ENCODE measurements at places on chromosomes 6 and 20.

- no peak for DNase-seq
These were observed 22.5 kb upstream of the C6orf58 start for GRCh38 chr6:127554435-127555006.

- no peak for DNase-seq
These were observed 115.1 kb upstream of the LAMP5 start for GRCh38 chr20:9399322-9399721.

- no peak for DNase-seq
These were observed 24.5 kb downstream of the SRSF3 start for GRCh38 chr6:36618366-36619355.

- no peak for DNase-seq
These were observed 812 bp downstream of the MYMX start for GRCh38 chr6:44217332-44218143.

DNA sequence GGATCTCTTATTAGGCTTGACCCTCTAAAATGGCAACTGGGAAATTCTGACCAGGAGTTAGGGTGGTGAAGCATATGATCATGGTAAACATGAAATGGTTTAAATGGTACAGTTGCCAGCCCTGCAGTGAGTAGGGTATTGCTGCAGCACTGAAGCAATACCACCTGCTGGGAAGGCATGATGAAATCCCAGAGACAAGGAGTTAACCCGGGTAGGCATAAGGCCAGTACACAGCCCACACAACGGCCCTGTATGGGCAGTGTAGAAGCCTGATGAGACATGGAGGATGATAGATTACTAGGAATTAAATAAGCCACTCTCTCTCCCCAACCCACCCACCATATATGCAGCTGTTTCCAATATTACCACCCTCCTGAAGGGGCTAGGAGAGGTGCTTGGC lies 197.4 kb upstream of the MOCS1 start:
- DNase-seq, result no peak

DNA sequence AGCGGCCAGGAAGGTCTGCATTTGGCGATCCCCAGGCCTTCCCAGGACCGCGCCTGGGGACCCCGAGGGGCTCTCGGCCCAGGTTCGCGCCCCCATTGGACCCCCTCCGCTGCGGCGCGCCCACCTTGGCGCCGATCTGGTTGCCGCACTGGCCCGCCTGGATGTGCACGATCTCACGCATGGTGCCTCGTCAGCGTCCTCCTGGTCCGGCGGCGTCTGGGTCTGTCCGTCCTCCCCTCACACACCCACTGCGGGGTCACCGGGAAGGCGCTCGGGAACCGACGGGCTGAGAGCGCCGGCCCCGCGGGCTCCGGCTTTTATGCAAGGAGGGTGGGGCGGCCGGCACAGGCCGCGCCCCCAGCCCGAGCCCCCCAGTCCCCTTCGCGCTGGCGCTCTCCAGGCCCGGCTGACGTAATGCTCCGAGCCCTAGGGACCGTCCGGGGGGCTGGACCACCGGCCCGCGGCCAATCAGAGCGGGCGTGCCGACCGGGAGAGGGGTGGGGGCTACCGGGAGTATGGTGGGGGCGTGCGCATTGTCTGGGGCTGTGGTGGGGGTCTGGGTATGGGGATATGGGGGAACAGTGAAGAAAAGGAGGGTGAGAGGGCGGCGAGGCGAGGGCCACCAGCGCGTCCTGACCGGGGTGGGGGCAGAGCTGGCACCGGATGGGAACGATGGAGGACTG lies at the start of gene TUBB2B:
TSS of gene TUBB2B (minus strand) at position 291 of the 683 bp plus-strand sequence. CDS start at position 181, 110 bp downstream.
- DNase-seq, result peak; percentile 3

DNA sequence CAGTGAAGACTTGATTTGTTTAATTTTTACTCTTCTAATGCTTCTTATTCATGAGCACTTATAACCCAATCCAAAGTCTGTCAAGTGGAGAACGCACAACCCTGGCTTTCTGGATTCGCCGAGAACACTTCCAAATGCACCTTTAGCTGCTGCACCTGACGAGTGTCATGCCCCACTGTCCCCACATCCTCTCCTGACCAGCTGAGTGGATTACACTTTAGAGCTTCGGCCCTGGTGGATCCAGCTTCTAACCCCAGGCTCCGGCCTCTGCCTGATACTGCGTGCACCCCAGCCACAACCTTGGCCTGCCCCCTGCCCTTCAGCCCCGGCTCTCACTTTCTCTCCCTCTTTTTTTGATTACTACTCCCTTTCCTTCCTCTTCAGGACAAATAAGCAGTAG lies 258.8 kb downstream of the TMEM242 start:
- no peak for DNase-seq

- DNase-seq, result no peak
These were observed 50.5 kb downstream of the SOBP start for GRCh38 chr6:107540465-107540857.

- no peak for DNase-seq
These were observed 32.5 kb upstream of the IYD start for GRCh38 chr6:150336299-150336698.

GRCh38 chr6:4189249-4189648 lies 53.9 kb upstream of the ECI2 start:
- DNase-seq, result no peak

GRCh38 chr20:584971-585301 lies 25.2 kb downstream of the TCF15 start:
- no peak for DNase-seq

DNA sequence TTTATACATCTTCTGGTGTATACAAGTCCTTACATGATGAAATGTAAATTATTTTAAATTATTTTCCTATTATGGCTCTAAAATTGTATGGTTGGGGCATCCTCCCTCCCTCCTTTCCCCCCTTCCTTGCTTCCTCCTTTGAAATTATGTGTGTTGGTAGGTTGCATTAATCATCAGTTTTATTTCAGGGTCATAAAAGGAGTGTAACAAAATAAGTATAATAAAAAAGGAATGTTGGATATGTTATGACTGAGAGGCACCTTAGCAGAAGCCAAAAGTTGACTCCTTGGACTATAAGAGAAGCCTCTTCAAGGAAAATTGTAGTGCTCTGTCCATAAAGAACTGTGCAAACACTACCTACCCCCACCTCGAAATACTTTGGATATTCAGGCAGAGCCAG lies 46.6 kb upstream of the PTPRK start:
- DNase-seq, result no peak

GRCh38 chr6:131629651-131630050 lies 1.6 kb upstream of the MED23 start:
- no peak for DNase-seq

- no peak for DNase-seq
These were observed 377.1 kb downstream of the BTBD9 start for GRCh38 chr6:38262609-38263008.

DNA sequence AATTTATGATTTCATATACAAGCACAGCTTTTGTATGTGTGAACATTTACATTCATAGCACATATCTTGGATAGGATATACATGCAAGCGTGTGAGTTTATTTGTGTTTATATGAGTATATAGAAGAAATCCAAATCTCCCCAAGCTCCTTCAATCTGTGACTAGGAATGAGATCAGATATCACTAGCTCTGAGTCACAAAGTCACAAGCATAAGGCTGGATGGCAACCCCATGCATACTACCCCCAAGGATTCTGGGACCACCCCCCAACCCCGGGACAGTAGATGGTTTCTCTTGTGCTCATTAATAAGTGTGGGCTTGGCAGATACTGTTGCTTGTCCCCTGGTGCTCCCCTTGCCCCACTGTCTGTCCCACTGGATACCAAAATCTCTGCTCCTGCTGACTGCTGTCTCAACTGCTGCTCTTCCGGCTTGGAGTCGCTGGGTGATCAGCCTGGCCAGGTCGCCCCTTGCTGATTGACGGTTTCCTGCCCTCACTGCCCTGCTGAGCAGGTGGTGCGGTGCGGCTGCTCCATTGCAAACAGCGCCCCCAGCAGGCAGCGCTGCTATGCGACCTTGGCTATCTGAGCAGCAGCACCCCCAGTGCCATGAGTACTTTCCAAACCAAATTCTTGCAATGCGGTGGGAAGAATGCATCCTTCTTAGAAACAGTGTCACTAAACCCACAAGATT lies 279.4 kb downstream of the CD83 start:
- DNase-seq, result no peak

- DNase-seq, result no peak
These were observed 776.4 kb upstream of the NRSN1 start for GRCh38 chr6:23349521-23350147.

DNA sequence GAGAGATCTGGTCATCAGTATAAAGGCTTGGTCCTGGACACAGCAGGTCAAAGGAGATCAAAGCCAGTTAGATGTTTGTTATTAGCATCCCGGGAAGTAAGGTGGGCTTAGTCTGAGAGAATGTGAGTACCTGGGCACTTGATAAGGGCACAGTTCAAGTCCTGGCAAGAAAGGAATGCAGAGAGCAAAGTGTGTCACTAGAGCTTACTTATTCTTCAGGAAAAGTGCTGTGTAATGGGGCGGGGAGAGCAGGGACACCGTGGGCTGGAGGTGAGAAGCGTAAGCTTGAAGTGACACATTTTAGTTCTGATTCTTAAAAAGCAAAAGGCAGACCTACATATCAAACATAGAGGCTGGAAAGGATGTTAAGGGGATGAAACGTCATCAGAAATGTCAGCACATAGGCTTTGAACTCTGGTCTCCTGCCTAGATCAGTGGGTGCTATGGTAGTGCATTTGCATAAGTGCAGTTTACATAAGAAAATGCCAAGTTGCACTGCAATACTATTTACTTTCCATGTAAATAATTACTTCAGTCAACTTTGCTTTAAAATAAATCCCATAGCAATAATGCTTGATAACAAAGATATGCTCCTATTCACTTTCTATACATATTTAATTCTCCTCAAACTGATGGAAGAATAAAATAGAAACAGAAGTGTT lies 2.6 kb downstream of the SAMD5 start:
- DNase-seq, result no peak

DNA sequence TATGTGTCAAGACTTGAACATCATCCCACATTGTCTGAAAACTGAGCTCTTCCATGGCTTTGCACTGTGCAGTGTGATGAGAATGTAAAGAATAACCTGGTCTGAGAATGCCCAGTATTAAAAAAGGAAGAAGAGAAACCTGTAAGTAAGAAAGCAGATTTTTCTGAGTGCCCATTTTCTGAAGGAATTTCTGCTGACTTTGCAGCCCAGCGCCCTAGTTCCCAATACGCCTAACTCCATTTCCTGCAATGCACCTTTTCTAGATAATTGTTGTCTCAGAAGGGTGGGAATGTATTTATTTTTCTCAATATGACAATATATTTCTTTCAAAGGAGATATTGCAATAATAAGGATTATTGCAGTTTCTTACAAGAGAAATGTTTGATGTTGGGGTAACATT lies 231.5 kb downstream of the HAO1 start:
- DNase-seq, result no peak

DNA sequence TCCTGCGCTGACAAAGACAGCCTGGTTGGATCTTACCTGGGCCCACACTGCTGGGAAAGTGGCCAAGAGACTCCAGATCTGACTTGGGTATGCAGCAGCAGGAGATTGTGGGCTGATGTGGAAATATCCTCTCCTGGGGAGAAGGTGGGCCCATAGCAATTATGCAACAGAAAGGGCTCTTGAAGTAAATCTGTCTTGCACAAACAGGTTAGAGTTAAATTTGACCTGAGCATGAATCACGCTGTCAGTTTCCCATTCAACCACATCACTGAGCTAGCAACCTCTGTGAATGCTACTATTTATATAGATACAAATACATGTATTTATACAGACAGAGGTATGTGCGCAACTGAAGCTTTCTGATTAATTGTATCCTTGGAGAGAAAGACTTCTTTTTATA lies 28.3 kb upstream of the PDYN start:
- DNase-seq, result no peak

GRCh38 chr6:14066782-14067406 lies 50.7 kb upstream of the CD83 start:
- peak; percentile 49 for DNase-seq

DNA sequence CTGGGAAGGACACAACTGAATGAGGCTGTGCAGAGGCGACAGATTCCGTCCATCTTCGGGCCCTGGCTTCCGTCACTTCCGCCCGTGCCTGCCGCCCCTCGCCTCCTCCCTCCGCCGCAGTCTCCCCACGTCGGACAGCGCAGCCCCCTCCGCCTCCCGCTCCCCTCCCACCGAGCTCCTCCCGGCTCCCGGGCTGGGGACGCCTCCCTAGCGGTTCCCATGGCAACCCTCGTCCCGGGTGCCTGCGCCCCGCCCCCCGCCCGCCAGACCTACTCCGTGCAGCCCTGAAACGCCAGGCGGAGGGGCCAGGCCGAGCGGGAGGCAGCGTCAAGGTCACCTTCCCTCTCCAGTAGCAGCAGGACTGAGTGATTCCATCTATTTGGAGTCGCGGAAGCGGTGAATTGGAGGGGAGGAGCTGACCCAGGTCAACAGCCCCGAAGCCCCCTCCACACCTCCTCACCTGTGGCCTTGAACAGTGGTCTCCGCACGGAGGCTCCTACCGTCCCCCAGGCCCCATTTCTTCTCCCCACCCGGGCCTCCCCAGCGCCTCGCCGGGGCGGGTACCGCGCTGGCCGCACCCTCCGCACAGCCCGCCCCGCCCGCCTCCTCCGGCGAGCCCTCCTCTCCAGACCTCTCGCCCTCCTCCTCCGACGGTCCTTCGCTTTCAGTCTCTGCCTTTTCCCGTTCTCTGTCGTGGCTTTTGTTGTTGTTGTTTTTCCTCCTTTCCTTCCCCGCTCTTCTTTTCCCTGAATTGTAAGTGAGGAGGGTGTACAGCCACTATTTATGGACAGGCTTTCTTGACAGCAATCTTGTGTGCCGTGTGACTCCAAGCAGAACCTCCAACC lies 951 bp downstream of the NRSN2 start:
- DNase-seq, result peak; percentile 64

Measured in CD4-positive, CD25-positive, alpha-beta regulatory T cell (primary cell).